ENCODE measurements at places on chromosomes 4 and X. TPM values are rescaled to one million over a fixed set of nuclear protein-coding genes. Genes with fewer than 3 reads are reported as not detected.

DNA sequence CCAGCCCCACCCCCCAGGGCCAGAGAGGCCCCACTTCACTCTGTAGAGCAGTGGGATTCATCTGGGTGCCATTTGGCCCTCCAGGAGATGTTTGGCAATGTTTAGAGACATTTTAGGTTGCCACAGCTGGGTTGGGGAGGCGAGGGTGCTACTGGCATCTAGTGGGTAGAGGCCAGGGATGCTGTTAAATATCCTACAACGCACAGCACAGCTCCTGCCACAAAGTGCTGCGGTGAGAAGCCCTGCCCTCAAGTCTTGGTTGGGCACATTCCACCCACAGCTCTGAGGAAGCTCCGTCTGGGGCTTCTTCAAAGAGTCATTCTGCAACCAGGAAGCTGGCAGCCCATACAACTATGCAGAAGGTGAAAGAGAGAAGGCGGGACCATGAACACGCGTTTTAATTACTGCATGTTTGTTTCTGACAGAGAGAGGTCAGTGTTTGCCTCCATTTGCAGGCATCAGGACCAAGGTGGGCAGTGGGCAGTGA is 48.1 kb upstream of the FAM9C start:
- DNase-seq, result no peak

DNA sequence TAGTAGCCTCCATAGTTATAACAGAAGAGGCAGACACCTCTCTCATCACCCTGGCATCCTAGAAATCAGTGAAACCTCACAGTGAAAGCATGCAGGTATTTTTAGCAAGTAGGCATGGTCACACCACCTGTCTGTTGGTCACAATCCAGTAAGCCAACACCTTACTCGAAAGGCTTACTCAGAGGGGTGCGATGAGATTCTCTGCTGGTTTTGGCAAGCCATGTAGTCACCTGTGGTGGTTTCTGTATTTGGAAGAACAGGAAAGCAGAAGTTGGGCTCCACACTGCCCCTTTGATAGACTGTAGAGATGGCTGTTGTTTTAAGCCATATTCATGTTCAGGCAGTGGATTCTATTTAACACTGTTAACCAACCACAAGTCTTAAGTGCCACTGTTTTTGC is 134.7 kb downstream of the DCLK2 start:
- no peak for DNase-seq

AMER1 gene
- total RNA-seq, result 3.1 TPM

- DNase-seq, result no peak
Observed at GRCh38 chr4:32488690-32489089, 1768.5 kb downstream of the PCDH7 start.

GRCh38 chr4:8526363-8526855 is 53.8 kb upstream of the GPR78 start:
- no peak for DNase-seq

GRCh38 chr4:182808673-182809416 is 108.3 kb downstream of the DCTD start:
- DNase-seq, result no peak

- DNase-seq, result no peak
Observed at GRCh38 chrX:9677098-9677739, 88.4 kb downstream of the GPR143 start.

DNA sequence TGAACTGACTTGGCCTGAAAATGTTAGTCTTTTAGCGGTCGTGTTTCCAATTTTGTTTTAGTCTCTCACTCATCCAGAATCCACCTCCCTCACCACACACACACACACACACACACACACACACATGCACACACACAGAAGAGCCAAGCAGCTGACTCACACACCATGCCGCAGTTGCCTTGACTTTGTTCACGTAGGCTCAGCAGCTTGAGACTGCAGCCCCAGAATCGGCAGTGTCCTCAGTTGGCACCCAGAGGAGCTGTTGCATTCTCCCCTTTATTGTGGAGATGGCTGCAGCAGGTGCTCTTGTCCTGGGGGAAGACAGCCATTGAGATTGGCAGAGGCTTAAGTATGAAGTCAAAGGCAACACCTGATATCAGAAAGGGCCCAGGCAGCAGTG is 20.9 kb upstream of the XPNPEP2 start:
- no peak for DNase-seq

- DNase-seq, result no peak
Observed at GRCh38 chr4:101475246-101475645, 127.9 kb upstream of the PPP3CA start.

TSPYL2 gene
- total RNA-seq, result 5.4 TPM

DNA sequence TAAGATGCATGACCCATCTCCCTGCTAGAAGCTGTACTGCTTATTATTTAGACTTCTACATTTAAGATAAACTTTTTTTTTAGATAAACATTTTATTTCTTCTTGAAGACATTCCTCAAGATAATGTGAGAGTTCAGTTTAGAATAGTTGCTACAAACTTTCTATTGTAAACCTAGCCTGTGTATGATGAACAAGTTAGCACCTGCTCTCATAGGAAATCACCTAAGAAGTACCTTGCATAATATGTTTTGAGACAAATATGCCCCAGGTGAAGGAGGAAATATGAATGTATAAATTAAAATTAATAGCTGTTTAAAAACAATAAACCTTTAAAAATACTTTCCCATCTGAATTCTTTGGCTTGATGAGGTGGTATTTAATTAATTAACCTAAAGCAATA is 35.6 kb downstream of the RASGEF1B start:
- no peak for DNase-seq

DNA sequence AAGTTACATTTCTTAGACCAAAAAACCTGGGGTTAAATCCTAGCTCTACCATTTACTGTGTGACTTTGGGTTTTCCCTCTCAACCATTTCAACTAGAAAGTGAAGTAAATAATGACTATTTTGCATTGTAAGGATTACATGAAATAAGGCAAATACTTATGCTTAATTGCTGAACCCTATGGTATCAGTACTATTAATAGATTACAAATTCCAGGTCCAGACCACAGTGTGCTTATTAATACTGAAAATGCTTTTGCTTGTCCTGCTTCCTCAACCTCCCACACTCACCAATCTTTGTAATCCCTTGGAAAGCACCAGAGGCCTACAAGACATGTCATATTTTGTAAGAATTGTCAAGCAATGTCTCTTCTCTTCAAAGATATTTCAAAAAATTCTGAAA is 456.5 kb downstream of the SPOCK3 start:
- DNase-seq, result no peak

- peak; percentile 39 for DNase-seq
Observed at GRCh38 chrX:288561-288991, 7.4 kb downstream of the PLCXD1 start.

MCUB gene
- 2.7 TPM for total RNA-seq

GRCh38 chrX:87338510-87338909 is 179.1 kb upstream of the KLHL4 start:
- no peak for DNase-seq

CCSER1 gene
- 0.74 TPM for total RNA-seq

DNA sequence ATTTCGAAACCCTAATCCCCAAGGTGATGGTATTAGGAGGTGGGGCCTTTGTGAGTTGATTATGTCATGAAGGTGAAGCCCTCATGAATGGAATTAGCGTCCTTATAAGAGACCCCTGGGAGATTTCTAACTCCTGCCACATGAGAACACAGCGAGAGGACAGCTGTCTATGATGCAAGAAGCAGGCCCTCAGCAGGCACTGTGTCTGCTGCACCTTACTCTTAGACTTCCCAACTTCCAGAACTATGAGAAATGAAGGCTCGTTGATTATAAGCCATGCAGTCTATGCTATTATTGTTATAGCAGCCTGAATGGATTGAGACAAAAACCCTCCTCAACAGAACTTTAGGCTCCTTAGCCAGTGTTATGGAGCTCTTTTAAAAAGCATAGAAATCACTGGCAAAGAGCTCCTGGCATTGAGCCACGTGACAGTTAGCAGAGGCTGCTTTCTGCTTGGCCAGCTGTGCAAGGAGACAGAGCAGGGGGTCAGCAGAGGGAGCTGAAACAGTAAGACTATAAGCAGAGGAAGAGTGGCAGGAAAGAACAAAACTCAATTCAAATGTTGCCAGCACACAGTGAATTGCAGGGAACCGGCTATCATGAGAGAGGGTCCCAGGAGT is 219.2 kb upstream of the FAT1 start:
- DNase-seq, result no peak

NXF3 gene
- 0.37 TPM for total RNA-seq

GRIA3 gene
- total RNA-seq, result 6.3 TPM

GRCh38 chrX:51891821-51892551 is 1.4 kb upstream of the MAGED1 start:
- DNase-seq, result no peak

GRCh38 chr4:139563515-139563914 is 7.5 kb upstream of the SETD7 start:
- no peak for DNase-seq

DNA sequence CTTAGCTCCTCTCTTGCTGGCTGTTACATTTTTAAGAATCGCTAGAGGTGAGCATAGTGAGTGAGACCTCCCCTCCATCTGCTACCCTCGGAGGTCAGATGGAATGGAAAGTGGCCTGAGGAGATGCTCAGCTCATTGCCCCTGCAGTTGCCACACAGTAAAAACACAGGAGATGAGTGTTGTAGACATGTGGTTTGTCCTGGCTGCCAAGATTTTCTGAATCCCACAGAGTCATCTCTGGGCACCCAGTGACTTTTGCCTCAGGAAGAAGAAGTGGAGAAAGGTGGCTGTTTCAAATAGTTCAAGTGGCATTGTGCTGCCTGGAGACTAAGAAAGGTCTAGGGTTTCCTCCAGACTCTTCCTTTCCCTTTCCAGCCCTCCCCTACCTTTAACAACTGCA is 271.0 kb downstream of the STK32B start:
- DNase-seq, result no peak

TECRL gene
- not detected for total RNA-seq

GRCh38 chrX:132470831-132471230 is 18.0 kb downstream of the MBNL3 start:
- no peak for DNase-seq

MAGEA6 gene
- total RNA-seq, result not detected

DNA sequence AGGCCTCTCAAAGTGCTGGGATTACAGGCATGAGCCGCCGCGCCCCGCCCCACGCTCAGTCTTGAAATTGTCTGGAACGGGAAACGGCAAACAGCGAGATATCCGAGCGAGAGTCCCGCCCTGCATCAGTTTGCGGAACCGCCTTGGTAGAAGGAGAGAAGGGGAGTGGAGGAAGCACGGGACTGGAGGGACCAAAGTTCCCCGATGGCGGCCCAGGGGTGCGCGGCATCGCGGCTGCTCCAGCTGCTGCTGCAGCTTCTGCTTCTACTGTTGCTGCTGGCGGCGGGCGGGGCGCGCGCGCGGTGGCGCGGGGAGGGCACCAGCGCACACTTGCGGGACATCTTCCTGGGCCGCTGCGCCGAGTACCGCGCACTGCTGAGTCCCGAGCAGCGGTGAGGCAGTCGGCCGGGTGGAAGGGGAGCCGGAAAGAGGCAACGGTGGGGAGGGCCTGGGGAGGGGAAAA is at the start of gene BST1:
Gene BST1 (plus strand): TSS at position 125 of the 463 bp plus-strand sequence. CDS start 80 bp downstream, at position 205.
- peak; percentile 71 for DNase-seq

TIGD4 gene
- total RNA-seq, result 0.37 TPM

BTK gene
- 3.3 TPM for total RNA-seq

DNA sequence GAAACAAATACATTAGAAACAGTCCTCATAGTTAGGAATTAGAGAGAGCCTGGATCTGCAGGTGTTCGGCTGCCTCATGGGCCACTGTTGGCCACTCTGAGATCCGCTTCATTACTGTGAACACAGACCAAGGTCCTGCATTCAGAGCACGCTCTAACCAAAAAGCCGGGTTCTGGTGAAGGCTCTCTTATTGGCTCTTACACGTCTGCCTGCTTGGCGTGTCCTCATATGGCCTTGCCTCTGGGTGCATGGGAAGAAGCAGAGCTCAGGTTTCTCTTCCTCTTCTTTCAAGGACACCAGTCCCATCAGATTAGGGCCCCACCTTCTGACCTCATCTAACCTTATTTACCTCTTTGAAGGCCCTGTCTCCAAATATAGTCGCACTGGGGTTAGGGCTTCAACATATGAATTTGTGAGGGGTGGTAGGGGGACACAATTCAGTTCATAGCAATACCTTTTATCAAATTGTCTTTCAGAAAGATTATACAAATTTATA is 37.1 kb upstream of the ELF2 start:
- no peak for DNase-seq

GRCh38 chr4:84666439-84666838 is 83.5 kb downstream of the CDS1 start:
- DNase-seq, result no peak

DNA sequence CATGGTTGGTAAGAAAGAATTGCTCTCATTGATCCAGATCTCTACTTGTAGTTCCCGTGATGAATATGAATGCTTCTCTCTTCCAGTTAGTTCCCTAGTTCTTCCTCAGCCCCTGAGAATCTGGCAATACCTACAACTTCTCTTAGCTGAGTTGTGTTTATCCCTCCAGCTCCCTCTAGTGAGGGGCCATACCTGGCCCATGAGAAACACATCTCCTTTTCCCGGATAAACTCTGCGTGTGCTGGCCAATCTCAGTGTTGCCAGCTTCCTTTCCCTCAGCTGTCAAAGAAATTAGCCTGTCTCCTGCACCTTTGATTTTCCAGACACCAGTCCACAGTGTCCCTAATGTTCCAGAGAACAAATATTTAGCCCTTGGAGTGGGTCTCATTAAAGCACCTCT is 5.7 kb downstream of the CBLL2 start:
- no peak for DNase-seq

GRCh38 chrX:137401092-137401491 is 164.8 kb upstream of the ZIC3 start:
- no peak for DNase-seq

NLGN3 gene
- 0.18 TPM for total RNA-seq

DNA sequence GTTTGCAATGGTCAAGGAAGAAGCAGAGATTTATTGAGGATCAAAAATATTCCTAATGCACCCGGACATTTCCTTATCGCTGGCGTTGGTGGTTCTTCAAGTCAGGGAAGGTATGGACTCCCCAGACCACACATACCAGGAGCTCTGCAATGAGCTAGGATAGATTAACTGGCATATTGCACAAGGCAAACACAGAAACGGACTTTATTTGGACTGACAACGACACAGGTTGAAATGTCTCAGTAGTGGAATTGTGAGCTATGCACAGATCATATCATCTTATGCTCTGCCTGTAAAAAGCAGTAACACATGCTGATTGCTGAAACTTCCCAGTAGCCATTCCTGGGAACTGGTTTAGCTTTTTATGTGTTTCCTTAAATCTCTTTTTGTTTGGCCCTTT is 1.7 kb downstream of the TSPAN7 start:
- DNase-seq, result no peak

DMRTC1B gene
- not detected for total RNA-seq

DNA sequence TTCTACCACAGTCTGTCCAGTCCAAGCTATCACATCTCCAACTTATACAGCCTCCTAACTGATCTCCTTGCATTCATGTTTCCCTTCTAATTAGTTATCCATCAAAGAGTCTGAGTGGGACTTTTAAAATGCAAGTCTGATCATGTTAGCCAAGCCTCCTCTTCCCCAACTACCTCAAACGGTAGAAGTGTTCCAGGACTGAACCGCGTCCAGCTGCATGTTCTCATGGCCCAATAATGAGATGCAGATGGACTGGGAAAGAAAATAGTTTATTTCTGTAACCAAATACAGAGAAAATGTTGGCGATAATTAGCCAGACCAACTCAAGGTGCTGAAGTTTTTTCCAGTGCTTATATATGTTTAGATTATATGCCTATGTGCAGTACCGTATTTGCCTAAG is 46.6 kb upstream of the PPP1R2C start:
- no peak for DNase-seq

DGKK gene
- total RNA-seq, result not detected
